ENCODE measurements at places on chromosomes 7 and 10.

- no peak for DNase-seq
Measured at GRCh38 chr10:58582045-58582444, 69.4 kb downstream of the BICC1 start.

DNA sequence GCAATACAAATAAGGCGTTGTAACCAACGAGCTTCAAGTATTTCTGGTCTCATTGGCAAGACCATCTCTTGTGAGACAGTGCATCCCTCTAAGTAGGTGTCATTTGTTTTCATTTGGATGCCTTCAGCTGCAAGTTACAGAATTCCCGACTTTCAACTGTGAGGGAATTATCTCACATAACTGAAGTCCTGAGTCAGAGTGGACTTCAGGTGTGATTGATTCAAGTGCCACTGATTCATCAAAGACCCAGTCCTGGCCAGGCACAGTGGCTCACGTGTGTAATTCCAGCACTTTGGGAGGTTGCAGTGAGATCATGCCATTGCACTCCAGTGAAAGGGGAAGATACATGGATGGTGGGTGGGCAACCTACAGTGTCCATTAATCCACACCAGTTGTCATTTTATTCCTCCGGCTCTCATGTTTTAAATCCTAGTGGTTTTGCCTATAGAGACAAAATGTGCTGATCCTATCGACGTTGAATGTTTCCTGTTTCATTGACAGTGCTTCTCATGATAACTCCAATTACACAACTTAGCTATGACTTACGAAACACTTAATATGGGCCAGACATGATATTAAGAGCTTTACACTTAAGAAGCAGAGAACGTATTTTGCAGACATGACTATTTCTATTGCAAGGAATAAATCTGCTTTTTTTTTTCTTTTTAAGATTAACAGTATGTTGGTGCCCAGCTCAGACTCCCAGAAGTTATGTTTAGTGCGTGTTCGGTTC lies 268.0 kb downstream of the FRMD4A start:
- no peak for DNase-seq

GRCh38 chr10:90130321-90131086 lies 429.1 kb downstream of the KIF20B start:
- no peak for DNase-seq

GRCh38 chr10:99873846-99874245 lies 91.4 kb downstream of the ABCC2 start:
- no peak for DNase-seq

DNA sequence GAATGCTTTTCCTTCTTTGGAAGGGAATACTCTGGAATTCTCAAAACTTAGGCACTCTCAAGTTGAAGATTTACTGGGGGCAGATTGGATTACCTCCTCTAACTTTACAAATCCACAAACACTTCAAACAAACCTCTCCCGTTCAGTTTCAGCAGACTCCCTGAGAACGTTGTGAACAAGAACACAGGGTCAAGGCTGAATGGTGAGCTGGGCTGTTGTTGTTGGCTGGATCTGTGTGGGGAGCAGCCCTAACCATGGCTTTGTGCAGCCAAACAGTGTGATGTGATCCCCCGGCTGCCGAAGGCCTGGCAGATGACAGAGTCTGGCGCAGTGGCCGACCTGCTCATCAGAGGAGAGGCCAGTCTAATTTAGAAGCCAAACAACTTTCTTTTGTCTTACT lies 93.1 kb downstream of the BMPER start:
- no peak for DNase-seq

- DNase-seq = peak; percentile 26
Measured at GRCh38 chr7:110170841-110171240, 920.1 kb upstream of the LRRN3 start.

DNA sequence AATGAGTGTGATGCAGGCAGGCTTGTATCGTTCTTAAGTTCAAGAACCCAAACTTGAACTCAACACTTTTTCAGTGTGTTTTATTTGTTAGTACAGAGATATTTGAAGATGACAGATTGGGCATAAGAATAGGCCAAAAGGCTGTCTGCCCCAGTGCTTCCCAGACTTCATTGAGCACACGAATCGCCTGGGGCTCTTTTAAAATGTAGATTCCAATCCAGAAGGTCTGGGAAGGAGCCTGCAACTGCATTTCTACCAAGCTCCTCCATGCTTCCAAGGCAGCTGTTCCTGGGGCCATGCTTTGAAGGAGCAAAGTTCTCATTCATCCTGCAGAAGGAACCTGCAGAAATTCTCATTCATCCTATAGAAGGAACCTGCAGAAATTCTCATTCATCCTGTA lies 114.5 kb upstream of the INSYN2A start:
- no peak for DNase-seq

- no peak for DNase-seq
Measured at GRCh38 chr10:13594641-13595040, 7.9 kb downstream of the PRPF18 start.

GRCh38 chr10:88651101-88651551 lies 13.1 kb upstream of the LIPF start:
- peak; percentile 92 for DNase-seq

- peak; percentile 86 for DNase-seq
Measured at GRCh38 chr10:95266674-95267095, 24.1 kb downstream of the PDLIM1 start.

DNA sequence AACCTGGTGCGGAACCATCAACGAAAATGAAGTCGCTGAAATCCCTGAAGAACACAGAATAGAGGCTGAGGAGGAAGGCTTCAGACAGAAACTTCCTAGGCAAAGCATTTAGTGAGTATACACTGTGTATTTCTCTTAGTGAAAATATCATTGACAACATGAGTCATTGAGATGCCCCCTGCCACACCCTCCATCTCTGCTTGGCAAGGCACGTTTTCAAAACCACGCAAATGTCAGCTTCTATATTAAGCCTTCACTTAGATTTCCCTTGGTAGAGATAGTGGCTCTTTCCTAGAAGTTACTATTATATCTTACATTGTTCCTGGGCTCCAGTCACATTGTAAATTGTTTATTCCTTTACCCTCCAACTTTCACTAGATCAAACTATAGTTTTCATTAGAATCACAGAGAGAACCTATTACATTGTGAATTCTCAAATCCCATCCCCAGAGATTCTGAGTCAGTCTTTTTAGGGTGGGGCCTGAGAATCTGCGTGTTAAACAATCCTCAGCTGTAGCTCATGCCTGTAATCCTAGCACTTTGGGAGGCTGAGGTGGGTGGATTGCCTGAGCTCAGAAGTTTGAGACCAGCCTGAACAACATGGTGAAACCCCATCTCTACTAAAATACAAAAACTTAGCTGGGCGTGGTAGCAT lies 4.6 kb upstream of the SKAP2 start:
- DNase-seq = peak; percentile 32

DNA sequence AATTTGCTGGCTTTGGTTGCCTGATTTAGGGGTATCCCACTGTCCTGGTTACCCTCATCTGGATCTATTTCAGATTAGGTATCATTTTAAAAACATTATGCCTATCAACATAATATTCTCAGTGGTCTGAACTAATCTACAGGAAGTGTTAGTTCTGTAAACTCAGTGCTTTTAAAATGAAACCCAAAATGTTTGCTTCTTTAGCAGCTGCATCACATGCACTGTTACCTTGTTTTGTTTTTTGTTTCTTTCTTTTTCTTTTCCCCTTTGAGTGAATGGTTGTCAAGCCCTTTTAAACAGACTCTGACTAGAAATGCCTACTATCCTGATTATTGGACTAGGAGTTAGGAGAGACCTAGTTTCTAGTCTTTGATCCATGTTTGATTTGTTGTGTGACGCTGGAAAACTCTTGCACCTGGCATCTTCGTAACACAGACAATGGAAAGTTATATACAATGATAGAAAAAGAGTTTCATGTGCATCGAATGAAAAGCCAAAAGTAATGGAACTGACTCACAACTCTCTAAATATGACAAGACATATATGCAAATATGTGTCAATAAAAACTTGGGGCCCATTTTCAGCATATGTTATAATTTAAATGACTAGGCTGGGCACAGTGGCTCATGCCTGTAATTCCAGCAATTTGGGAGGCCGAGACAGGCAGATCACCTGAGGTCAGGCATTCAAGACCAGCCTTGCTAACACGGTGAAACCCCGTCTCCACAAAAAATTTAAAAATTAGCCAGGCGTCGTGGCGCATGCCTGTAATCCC lies 52.3 kb upstream of the STRIP2 start:
- no peak for DNase-seq

- no peak for DNase-seq
Measured at GRCh38 chr7:92415225-92415624, 32.1 kb upstream of the GATAD1 start.

GRCh38 chr10:110781139-110781538 lies 90.6 kb upstream of the PDCD4 start:
- no peak for DNase-seq

DNA sequence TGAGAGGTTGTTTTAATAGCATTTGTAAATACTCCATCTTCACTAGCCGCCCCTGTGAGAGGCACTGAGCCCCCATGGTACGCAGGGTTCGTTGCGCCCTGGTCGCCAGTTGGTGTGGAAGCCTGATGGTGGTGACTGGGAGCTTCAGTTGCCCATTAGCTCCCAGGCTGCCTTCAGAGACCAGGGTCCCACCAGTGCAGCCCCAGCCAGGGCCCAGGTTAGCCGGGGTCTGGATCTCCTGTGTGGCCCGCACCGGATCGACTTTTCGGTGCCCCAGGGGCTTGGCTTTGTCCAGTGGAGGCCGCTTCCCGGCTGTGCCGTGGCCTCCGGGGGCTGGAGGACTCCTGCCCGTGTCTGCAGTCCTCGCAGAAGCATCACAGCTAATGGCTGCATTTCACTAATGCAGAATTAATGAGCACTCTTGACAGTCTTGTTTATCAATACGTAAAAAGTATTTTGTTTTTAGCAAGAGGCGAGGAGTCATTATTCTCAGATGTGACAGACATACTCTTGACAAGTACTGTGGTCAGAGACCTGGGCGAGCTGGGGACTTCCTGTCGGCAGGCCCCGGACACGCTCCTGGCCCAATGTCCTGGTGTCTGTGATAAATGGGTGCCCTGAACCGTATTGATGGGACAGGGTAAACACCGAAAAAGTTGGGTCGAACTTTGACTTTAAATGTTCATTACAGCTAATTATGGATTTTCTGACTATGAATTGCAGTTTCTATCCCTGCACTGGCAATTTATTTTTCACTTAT lies 99.8 kb downstream of the NKX6-2 start:
- no peak for DNase-seq

DNA sequence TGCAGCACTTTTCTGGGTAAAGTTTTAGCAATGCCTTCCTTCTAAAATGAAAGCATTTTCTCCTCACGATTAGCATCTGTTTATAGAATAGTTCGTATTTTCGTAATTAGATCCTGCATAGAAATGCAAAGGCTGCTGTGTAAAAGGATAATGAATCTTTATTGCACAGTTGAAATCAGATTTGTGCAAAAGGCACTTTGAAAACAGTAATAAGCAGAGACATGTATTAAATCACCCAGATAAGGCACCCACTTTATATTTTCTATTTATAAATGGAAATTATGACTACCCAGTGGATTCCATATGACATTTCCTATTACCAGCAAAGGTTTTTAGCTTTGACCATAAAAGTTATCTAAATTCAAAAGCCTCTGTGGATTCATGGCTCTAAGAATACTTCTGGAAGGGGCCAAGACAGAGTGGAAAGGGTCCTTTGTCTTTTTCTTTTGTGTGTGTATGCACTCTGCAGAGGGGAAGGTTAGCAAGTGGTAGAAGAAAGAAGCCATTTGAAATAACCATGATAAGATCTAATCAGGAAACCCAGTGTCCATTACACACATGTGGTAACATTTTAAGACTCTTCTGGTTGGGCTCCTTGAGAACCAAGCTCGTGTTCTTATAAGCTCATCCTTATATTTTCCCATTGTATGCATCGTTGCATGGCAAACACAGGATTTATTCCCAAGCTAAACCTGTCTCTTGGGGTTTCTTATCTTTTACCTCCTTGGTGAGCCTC lies 612.1 kb downstream of the AUTS2 start:
- DNase-seq = no peak

GRCh38 chr10:111209692-111210091 lies 132.9 kb downstream of the ADRA2A start:
- peak; percentile 65 for DNase-seq

GRCh38 chr7:146875981-146876380 lies 759.4 kb downstream of the CNTNAP2 start:
- no peak for DNase-seq

DNA sequence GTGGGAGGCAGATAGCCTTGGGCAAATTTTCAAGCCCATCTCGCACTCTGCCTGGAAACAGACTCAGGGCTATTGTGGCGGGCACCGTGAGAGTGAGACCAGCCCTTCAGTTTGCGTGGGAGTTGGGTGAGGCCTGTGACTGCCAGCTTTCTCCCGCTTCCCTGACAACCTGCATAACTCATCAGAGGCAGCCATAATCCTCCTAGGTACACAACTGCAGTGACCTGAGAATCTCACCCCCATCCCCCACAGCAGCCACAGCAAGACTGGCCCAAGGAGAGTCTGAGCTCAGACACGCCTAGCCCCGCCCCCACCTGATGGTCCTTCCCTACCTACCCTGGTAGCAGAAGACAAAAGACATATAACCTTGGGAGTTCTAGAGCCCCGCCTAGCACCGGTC lies 275.4 kb downstream of the GRID1 start:
- DNase-seq = no peak

DNA sequence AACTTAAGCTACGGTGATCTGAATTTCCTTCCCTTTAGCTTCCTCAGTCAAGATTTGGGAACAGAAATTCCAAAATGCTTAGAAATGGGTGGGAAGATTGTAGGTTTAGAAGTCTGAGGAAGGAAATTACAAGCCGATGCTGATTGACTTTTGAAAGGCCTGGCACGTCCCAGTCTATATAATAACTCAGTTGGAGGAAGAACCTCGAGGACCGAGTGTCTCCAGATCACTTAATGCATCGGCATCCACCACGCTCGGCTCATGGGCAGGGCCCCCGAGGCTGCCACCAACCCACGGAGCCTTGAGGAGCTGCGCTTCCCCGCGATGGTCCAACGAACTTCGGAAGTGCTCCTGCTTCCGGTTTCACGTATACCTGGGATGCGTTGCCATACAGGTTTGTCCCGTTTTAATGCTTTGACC lies 10.4 kb upstream of the SP8 start:
- no peak for DNase-seq

Data from EL (cell line).